ENCODE measurements at places on chromosomes 2 and 18.

DNA sequence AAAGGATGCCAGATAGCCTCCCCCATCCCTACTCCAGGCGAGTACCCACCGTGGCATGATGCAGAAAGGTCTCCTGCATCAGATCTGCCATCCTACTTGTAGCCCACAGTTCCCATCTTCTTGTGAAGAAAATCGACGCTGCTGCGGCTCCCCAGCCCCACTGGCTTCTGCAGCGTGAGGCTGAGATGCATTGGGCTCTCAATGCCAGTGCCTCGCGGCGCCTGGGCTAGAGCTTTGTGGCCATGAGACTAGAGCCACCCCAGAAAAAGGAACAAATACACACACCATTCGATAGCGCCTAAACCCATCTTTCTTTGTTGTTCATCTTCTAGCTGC lies 2.8 kb downstream of the NOL4 start:
- no peak for DNase-seq

DNA sequence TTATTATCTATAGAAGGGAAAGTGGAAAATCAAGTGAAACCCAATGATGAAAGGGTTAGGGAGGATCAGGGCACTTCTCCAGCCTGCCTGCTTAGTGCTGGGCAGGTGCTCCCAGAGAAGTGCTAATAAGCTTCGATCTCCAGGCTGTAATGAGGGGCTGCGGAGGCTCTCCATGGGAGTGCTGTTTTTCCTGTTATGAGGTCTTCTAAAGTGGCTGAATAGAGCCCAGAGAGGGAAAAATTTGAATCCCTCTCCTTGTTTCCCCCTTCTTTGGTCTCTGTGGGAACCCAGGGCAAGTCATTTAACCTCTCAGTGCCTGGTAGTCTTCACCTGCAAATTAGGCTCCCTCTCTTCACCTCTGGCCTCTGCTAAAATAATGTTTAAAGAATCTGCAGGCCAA lies 351.7 kb upstream of the DCC start:
- no peak for DNase-seq

GRCh38 chr2:174585657-174586252 lies 11.8 kb downstream of the WIPF1 start:
- DNase-seq: no peak

DNA sequence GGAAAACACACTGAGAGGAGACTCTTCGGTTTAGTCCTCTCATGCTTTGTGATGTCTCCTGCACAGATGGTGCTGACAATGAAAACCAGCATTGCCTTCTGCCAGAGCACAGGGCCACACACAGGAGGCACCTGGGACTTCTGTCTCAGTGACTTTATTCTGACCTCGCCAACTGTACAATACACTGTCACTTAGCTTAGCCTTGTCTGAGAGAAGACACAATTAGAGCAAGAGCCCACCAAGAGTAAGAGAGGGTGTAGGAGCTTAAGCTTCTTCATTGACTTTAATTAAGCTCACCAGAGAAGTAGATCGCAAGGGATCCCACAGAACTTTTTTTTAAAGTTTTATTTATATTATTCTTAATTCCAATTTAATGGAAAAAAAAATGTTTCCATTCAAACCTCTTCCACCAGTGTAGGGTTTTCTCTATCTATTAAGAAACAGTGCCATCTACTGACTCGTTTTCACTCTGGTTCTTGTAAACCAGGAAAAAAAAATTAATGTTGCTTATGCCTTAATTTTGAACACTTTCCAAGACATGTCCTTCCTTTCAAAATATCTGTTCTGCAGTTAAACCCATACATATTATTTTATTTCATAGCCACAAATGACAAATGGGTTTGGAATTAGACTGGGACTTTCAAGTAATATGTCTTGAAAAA lies 42.4 kb upstream of the DDX18 start:
- DNase-seq: no peak

- DNase-seq: no peak
These were observed 127.9 kb downstream of the ZFP36L2 start for GRCh38 chr2:43098539-43098938.

- DNase-seq: peak; percentile 30
These were observed 175.2 kb downstream of the TGIF1 start for GRCh38 chr18:3624935-3625741.

DNA sequence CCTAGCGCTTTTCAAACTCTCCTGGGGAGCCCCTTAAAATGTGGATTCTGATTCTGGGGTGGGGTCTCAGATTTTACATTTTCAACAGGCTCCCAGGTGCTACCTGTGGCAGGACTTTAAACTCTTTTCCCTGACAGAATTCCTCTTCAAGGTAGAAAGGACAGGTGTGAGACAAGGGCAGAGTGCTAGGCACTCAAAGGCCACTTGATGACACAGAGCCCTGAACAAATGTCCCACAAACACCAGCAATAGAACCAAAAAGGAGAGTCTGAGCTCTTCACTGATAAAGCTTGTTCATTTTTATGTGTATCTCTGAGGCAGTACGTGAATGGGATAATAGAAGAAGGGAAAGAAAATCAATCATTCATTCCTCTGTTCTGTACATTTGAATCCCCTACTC lies 77.7 kb upstream of the PELI1 start:
- DNase-seq: no peak

Data from CD4-positive, alpha-beta T cell treated with Interferon gamma for 1 hour (primary cell).